ENCODE measurements at places on chromosomes 3 and 15. TPM values are rescaled to one million over a fixed set of nuclear protein-coding genes. Genes with fewer than 3 reads are reported as not detected.

Gene XCR1
- total RNA-seq: not detected

Gene MLH1
- total RNA-seq: 57.4 TPM

Gene GABRR3
- not detected for total RNA-seq

Gene PIERCE2
- total RNA-seq: 5.6 TPM

Gene GCSAM
- not detected for total RNA-seq

Gene ISG20
- total RNA-seq: 39.6 TPM

Gene RTP4
- not detected for total RNA-seq

Gene HESX1
- not detected for total RNA-seq

Gene ZPLD1
- 0.05 TPM for total RNA-seq

Gene KNL1
- total RNA-seq: 3.8 TPM

Gene TERB2
- total RNA-seq: not detected

Gene ISLR
- not detected for total RNA-seq

Gene FANCD2OS
- not detected for total RNA-seq

Gene NLGN1
- not detected for total RNA-seq

Gene FBXW12
- not detected for total RNA-seq

Gene CCR9
- not detected for total RNA-seq

Gene STAB1
- total RNA-seq: not detected

Gene CEP97
- 2.8 TPM for total RNA-seq

Gene LEKR1
- 1.0 TPM for total RNA-seq

Gene RHCG
- 41.2 TPM for total RNA-seq

Gene GOLGA6B
- total RNA-seq: not detected

Gene CAPN3
- 0.47 TPM for total RNA-seq

Gene WDR49
- not detected for total RNA-seq

Gene ST8SIA2
- 0.53 TPM for total RNA-seq

Gene RPL39L
- 45.8 TPM for total RNA-seq

Gene NOX5
- total RNA-seq: 0.41 TPM

Gene ZNF80
- total RNA-seq: not detected

Gene PRSS50
- total RNA-seq: not detected

Gene UACA
- 33.8 TPM for total RNA-seq
